ENCODE measurements at places on chromosomes 13 and 19.

GRCh38 chr19:17778251-17778967 lies 16.5 kb upstream of the B3GNT3 start:
- peak; percentile 53 for DNase-seq

DNA sequence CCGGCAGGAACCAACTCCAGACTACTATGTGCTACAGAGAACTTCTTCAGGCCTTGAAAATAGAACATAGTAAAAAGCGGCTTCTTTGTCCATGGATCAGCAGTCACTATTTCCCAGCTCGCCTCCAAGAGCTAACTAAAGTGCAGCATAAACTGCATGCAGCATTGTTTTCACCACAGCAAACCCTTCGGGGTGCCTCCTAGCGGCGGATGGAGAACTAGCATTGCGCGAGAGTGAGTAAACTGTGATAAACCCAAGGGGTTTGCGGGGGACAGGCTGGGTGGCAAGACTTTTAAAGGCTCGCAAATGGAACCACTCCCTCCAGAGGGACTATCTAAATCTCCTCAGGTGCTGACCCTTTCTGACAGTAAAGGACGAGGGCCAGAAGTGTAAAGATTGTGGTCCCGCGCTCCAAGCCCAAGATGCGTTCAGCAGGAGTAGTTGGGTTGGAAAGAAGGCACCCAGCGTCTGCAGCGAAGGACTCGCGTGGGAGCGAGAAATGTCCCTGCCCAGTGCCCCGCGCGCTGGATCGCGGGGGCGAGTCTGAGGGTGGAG lies 21.5 kb upstream of the SGCG start:
- no peak for DNase-seq

- no peak for DNase-seq
Measured at GRCh38 chr13:24493356-24493755, 19.2 kb downstream of the PARP4 start.

DNA sequence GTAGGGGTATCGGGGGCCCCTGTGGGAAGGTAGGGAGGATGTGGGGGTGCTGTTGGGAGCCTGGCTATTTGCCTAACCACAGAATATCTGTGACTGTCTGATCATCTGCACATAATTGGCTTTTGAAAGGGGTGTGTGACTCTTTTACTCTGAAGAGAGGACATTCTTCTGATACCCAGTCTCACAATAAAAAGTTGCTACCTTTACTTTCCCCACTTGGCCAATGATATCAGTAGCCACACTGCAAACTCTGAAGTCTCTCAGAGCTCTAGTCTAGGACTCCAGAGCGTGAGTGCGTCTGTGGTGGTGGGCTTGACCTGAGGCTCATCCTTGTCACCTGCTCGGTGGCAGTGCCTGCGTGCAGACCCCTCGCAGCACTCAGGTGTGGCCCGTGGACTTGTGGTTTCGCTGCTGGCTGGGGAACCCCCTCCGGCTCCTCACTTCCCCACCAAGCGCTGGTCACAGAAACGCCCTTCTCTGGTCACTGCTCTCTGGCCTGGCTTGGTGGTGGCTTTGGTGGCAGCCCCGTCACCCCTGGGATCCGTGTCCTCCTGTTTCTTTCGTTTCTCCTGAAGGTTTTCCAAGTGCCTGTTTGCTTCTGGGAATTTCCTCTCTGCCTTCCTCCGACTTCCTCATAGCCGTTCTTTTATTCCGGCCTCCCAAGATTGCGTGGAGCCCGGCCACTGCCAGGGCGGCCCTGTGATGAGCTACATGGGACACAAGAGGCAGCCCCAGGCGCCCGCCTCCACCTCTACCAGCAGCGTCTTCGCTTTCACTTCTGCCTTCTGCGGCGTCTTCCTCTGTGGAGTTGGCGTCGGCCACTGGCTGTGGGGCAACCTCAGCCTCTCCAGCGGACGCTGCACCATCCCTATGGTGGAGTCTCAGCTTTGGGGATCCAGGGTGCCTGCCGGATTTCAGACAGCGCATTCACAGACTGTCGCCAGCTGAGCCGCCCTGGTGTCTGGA lies 78.0 kb downstream of the ATP11A start:
- DNase-seq: peak; percentile 18

- no peak for DNase-seq
Measured at GRCh38 chr13:45859705-45860104, 8.2 kb upstream of the SIAH3 start.

DNA sequence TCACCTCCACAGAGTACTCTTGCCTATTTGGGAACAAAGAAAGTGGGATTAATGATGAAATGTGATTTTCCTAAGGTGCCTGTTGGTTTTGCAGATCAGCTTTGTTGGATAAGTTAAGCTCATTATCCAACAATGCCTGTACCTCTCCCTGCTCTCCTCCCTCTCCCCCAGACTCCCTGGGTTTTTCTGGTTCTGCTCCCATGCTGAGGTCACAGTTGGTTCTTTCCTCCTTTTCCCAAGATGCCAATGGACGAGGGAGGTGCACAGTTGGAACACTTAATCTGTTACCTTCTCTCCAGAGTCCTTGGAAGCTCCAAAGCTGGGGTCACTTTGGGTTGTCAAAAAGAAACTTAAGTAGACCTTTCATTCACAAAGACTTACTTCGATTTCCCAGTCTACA lies 1.6 kb downstream of the OXGR1 start:
- no peak for DNase-seq

GRCh38 chr13:99651016-99651415 lies 149.7 kb downstream of the TM9SF2 start:
- DNase-seq: no peak

- no peak for DNase-seq
Measured at GRCh38 chr13:71877256-71877653, 10.3 kb upstream of the DACH1 start.

GRCh38 chr13:77113496-77113895 lies 86.5 kb upstream of the FBXL3 start:
- no peak for DNase-seq

DNA sequence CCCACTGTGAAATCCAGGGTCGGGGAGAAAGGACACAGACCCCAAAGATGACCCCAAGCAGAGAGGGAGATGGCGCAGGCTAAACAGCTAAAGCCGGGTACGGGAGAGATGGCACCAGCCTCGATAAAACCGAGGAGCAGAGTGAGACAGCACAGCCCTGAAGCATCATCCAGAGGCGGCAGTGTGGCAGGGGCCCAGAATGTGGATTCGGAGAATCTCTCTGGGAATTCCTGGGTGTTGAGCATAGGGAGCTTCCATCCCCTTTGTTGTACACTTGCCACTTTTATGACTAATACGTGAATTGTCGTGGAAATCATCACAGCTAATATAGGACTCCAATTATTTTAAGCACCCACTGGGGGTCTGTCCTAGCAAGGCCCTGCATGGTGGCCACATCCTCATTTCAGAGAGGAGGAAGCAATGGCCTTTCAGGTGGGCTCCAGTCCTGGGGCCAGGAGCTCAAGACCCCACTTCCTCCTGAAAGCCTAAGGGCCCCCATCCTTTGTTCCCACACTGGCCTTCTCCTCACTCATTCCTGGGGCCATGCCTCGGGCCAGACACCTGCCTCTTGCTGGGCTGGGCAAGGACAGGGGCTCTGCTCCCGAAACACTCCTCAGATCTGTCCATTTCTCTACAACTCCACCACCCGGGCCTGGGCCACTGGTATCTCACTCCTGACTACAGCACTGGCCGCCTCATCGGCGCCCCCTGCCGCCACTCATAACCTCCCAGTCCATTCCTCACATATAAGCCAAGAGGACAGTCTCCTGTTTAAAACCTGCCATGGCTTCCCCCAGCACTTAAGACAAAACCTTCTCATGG lies 29.3 kb upstream of the ATP1A3 start:
- DNase-seq: no peak

- DNase-seq: no peak
Measured at GRCh38 chr19:39696387-39696786, 7.9 kb upstream of the LGALS14 start.

GRCh38 chr19:43331435-43332010 lies 22.0 kb upstream of the CD177 start:
- DNase-seq: no peak

DNA sequence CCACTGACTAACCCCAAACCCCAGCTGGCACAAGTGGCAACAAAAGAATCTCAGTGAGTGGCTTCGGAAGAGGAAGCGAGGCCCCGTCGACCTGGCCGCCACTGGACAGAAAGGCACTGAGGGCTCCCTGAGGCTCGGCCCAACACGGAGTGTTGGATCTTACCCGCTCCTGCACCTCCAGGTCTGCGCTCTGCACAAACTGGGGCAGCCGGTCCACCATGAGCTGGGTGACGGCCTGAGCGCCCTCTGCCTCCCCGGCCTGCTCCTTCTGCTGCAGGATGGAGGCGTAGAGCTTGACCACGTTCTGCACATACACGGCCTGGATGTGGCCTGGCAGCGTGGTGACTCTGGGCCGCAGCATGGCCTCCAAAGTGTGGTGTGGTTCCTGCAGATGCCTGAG lies 21.7 kb downstream of the IZUMO4 start:
- DNase-seq: no peak

DNA sequence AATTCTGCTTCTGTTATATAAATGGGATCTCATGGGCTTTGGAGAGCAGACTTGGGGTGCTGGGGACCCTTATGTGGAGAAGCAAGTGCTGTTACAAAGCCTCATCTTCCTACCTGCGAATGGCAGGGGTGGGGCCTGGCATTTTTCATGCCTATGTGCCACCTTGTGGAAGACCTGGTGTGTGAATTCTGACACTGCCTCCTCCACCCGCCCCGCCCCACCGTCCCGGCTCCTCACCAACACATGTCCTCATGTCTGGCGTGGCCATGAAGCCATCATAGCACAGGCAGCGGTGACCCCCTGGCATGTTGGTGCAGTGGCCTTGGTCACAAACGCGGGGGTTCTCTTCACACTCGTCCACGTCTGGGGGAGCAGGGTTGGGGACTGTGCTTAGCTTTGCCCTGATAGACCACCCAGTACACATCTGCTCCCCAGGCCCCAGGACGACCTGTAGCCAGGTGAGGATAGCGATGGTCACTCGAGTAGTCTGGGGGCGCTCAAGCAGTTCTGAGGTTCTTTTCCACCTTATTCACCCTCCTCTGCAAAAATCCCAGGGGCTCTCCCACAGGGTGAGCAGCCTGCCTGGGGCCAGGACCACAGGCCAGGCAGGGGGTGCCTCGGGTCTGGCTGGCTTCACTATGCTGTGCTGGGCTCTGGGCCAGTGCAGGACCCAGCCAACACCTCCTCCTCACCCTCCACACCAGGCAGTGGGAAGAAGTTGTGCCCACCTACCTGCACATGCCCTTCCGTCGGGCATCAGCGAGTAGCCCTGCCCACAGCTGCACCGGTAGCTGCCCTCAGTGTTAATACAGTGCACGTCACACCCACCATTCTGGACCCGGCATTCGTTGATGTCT lies 32.7 kb downstream of the FBN3 start:
- DNase-seq: no peak

GRCh38 chr13:93723316-93723715 lies 496.7 kb downstream of the GPC6 start:
- no peak for DNase-seq

DNA sequence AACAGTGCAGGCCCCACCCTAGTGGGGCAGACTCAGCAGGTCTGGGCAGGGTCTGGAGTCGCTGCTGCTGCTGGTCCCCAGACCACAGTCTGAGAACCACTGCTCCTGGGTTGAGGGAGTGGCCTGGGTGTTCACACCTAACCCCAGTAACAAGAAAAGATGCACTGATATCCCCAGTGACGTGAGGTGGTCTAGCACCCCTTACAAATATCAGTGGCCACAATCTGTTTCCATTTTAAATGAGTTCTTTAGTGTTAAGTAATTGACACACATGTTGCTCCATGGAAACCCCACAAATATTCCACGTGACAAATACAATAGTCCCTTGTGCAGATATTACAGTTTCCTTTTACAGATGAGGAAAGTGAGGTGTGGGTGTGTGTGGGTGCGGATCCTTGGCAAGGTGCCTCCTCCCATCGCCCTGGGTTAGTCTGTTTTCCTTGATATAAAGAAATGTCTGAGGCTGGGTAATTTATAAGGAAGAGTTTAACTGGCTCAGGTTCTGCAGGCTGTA lies 96.3 kb upstream of the GPR183 start:
- peak; percentile 43 for DNase-seq

- no peak for DNase-seq
Measured at GRCh38 chr19:12665671-12666264, 774 bp downstream of the MAN2B1 start.

DNA sequence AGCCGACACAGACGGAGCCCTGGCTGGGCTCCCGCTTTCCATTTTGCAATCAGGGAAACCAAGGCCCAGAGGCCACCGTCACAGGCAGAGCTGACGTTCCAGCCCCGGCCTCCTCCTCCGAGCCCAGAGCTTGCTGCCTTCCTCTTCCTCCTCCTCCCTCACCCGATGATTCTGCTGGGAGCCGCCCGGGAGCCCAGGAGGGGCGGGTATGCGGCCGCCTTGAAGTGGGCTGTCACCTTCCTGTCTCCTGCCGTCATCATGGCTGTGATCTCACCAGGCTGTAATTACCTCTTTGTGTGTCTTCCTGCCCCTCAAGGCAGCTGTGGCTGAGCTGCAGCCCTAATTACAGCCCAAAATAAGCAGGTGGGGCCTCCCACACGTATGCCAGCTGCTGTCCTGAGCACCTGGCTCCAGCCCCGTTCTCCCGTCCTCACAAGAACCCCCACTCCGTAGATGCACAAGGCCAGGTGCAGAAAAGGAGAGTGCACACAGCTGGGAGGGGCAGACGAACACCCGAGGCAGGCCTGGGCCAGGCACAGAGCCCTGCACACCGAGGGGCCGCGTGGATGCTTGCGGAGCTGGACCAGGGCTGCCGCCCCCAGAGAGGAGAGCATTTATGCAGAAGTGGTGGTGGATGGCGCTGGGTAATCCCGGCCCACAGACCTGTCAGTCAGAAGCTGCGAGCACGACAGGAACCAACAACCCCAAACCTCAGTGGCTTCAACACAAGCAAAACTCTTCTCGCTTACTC lies 4.0 kb downstream of the TPGS1 start:
- peak; percentile 92 for DNase-seq

DNA sequence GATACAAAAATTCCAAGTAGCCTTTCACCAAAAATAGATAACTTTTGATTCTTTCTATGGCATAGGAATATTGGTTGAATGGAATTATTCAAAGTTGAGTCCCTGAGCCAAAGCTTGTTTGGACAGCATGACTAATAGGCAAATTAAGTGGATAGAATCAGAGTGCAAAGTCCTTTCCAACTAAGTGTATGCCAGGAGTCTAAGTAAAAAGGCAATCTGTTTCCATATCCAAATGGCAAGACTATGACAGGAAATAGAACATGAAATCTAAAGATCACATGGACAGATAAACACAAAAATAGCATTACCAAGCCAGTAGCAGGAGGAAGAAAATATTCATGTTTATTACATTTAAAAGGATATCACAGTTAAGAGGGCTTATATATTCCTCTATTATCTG lies 804.6 kb downstream of the SLITRK6 start:
- DNase-seq: no peak

DNA sequence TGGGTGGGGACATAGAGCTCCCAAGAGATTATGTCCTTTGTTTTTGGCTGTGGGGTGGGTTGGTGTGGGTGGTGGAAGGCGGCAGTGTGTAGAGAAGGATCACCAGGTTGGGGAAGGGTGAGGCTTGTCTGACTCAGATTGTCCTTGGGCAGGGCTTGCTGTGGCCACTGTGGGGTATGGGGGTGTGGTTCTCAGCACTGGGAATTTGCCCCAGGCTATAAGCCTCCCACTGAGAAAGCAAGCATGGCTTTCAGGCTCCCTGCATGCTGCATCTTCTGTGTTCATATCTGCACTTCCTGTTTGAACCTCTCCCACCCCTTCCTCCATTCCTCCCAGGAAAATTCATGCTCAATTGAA lies 34.9 kb downstream of the DNAJC15 start:
- no peak for DNase-seq

All from CD4-positive, alpha-beta T cell treated with Interleukin-21 for 1 hour (primary cell).